Vagina (tissue), 2 donors: ENCODE measurements at places on chromosomes 7 and 10.

GRCh38 chr7:91814189-91814588 is 66.3 kb downstream of the MTERF1 start:
- DNase-seq = no peak

GRCh38 chr7:9242636-9243035 is 809.2 kb downstream of the NXPH1 start:
- DNase-seq = no peak

GRCh38 chr7:74094224-74095101 is 10.9 kb downstream of the LIMK1 start:
- DNase-seq = no peak

DNA sequence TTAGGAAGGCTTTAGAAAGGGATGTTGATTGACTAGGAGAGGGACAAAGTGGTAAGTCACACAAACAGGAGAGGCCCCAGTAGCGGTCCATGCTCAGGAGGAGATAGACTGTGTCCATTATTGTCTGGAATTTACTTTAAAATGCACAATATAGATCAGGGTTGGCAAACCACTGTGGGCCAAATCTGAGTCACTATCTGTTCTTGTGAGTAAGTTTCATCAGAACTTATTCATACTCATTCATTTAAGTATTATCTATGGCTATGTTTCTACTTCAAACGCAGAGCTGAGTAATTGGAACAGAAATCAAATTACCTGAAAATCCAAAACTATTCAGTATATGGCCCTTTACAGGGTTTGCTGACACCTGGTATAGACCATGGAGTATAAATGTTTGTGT is 166.5 kb downstream of the COL28A1 start:
- DNase-seq = no peak

DNA sequence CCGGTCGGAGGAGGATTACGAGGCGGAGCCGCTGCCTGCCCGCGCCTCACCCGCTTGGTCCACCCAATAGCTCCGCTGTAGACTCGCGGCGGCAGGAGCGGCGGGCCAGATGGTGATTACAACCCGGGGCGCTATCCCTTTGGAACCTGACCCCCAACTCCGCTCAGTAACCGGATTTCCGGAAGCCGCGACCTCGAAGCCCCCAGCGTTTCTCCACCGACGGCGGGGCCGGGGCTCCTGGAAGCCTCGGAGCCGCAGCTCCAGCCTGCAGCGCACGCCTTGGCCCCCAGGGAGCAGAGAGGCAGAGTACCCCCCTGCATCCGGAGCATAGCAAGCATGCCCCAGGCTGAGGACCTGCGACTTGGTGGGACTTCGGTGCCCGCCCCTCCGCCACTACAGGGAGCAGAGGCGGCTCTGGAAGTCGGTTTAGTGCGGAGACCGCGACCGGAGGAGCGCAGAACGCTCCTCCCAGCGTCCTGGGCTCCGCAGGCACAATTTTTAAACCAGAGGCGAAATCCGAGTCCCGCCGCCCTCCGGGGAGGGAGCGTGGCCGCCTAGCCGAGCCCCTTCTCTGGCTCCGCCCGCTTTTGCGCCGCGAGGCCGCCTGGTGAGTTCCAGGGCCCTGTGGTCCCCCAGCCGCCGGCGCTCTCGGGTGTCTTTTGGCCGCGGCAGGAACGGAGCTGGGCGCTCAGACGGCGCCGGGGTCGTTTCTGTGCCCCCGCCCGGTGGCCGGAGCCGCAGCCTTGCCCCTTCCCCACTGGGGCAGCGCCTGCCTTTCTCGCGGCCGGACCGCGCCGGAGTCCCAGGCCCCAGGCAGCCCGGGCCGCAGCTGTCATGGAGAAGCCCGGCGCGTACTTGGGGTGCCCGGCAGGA is 28.2 kb upstream of the BMS1 start:
- no peak for DNase-seq

DNA sequence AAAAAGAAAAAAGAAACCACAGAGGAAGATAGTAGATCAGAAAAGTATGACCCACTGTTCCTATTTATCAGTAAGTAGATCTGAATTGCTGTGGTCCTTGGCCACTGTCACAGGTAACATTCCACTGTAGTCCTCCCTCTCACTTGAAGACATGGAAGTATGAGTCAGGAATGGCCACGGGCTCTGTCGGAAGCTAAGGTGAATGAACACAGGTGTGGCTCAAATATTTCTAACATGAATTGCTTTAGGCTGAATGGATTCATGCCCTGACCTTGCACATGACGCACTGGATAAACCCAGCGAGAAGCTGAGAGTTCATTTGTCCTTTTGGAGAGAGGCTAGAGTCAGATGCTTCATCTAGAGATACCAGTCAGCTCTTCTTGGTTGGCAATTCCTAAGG is 224.5 kb upstream of the SP8 start:
- no peak for DNase-seq

DNA sequence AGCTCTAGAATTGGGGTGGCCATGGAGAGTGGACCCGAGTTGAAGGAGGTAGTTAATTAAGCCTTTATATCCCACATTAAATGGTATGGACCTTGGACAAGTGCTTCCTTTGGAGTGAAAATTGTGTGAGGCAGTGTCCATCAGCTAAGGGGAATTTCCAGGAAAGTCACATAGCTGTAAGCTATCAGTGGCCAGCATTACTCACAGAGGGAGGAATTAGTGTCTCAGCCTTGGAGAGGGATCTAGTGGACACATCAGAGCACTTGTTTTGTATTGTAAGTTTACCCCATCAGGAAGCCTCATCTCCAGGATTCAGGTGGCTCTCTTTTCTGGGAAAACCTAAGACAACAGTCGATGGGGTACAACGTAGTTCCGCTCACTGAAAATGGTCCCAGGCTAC is 416.7 kb downstream of the TFEC start:
- DNase-seq = no peak

DNA sequence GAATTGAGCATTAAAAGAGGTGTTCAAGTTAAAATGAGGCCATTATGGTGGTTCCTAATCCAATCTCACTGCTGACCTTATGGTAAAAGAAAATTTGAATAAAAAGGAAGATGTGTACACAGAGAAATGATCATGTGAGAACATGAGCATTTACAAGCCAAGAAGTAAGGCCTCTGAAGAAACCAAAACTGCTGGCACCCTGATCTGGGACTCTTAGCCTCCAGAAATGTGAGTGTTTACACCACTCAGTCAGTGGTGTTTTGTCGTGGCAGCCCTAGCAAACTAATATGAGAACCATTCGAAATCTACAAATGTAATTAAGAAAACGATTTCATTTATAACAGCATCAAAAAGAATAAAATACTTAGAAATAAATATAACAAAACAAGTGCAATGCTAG is 6.8 kb upstream of the PLXDC2 start:
- DNase-seq = no peak

GRCh38 chr7:71615017-71615416 is 483.1 kb downstream of the GALNT17 start:
- DNase-seq = no peak

DNA sequence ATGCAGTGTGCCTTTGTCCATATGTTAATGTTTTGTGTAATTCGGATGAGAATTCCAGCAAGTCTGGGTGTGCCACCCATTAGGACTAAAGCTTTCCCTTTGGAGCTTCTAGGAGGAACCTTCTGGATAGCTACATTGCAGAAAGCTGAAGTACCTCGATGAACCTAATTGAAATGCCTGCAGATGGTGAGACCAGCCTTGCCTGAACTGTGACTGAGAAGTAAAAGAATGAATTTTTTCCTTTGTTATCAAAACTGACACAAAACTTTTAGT is 31.1 kb upstream of the FBXW4 start:
- DNase-seq = no peak

DNA sequence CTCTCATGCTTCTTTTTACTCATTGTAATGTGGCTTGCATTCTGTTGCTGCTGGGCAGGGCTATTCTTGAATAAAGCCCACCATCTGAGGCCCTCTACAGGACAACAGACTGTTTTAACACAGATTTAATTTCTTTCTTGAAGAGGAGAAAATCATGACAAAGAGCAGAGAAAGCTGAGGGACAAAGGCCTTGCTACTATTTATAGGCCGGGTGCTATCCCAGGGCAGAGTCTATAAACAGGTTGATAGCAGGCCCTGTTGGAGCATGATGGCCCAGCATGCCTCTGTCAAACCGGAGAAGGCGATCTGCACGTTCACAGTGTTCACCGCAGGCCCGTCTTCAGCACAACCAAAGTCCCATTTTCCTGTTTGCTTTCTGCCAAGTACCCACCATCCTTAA is 3.0 kb downstream of the VIPR2 start:
- no peak for DNase-seq

GRCh38 chr7:46933596-46933995 is 648.3 kb downstream of the TNS3 start:
- no peak for DNase-seq

DNA sequence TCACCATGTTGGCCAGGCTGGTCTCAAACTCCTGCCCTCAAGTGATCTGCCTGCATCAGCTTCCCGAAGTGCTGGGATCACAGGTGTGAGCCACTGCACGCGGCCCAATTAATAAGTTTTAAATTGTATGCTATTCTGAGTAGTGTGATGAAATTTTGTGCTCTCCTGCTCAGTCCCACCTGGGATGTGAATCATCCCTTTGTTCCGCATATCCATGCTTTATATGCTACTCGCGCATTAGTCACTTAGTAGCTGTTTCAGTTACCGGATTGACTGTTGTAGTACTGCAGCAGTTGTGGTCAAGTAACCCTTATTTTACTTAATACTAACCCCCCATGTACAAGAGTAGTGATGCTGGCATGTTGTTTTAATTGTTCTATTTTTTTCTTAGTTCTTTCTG is 47.3 kb upstream of the OIT3 start:
- no peak for DNase-seq

GRCh38 chr10:33336582-33337325 is 2.3 kb upstream of the NRP1 start:
- no peak for DNase-seq

GRCh38 chr10:30581779-30582380 is 47.7 kb downstream of the LYZL2 start:
- DNase-seq = no peak

GRCh38 chr7:50953820-50954219 is 171.1 kb upstream of the GRB10 start:
- peak; percentile 64 for DNase-seq

- no peak for DNase-seq
Measured at GRCh38 chr7:151428378-151429236, 11.3 kb downstream of the CRYGN start.

DNA sequence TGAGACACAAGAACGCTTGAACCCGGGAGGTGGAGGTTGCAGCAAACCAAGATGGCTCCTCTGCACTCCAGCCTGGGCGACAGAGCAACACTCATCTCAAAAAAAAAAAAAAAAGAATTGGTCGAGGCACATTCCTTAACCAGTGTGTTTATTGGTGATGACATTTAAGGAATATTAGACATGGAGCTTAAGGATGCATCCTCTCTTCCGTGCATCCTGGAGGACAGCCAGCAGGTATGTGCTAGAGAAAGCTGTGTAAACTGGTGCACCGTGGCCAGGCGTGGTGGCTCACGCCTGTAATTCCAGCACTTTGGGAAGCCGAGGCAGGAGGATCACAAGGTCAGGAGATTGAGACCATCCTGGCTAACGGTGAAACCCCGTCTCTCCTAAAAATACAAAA is 11.8 kb downstream of the ZKSCAN1 start:
- no peak for DNase-seq

DNA sequence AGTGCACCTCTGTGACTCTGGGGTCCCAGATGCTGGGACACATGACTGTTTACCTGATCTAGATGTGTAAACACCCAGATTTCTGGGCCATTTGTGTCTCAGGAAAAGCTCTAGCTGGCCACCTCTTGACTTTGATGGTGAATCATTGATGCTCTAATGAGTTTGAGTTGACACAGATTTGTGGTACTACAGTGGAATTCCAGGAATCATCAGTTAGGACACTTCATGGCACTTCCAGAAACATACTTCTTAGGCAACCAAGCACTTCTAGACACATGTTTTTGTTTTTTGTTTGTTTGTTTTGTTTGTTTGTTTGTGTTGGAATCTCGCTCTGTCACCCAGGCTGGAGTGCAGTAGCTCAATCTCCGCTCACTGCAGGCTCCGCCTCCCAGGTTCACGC is 302.2 kb upstream of the ZMIZ1 start:
- no peak for DNase-seq

- DNase-seq = no peak
Measured at GRCh38 chr10:128575761-128576160, 449.5 kb upstream of the MKI67 start.

DNA sequence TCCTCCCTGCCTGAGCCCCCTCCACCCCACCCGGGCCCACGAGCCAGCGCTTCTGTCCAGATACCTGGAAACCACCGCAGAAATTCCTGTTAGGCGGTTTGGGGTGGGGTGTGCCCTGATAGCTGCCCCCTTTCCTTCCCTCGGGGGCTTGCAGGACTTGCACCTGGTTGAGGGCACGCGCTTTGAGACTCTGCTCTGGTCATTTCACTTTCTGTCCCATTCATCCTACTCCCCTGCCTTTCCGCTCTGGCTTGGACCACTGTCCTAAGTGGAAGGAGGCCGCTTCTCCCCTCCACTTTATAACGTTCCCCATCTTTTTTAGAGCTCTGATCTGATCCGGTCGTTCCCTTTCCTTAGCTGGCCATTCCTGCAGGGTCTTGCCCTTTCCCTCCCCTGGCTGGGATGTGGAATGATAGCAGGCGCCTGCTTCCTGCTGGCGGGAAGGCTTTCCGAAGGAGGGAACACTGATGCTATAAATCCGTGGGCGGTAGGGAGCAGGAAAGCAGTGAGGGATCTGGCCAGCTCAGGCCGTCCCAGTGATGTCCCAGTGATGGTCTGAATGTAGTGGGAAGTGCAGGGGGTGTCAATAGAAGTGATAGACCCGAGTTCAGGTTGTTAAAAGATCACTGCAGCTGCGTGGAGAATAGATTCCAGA is 852 bp upstream of the PRKAR1B start:
- DNase-seq = no peak
